ENCODE measurements at places on chromosomes 4 and X.

DNA sequence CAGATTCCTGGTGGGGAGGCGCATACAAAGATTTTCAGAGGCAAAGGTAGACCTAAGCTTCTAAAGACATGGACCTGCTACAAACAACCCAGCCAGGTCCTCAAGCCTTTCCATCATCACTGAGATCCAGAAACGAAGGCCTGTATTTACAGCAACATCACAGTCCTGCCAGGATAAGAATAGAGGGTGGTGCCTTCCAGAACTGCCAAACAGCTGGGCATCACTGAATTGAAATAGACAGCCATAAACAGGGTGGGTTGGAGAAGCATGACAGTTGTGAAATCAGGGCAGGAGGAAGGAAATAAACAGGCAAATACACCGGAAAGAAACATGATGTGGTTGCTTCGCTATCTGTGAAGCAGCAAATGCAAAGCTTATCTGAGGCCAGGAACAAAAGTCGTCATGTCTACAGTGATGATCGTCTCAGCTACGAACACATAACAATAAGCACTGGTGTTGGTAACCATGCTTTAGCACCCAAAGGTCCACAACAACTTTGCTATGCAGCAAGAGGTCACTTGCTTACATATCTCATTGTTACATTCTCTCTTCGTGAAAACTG lies 6.7 kb upstream of the TMEM154 start:
- no peak for DNase-seq

DNA sequence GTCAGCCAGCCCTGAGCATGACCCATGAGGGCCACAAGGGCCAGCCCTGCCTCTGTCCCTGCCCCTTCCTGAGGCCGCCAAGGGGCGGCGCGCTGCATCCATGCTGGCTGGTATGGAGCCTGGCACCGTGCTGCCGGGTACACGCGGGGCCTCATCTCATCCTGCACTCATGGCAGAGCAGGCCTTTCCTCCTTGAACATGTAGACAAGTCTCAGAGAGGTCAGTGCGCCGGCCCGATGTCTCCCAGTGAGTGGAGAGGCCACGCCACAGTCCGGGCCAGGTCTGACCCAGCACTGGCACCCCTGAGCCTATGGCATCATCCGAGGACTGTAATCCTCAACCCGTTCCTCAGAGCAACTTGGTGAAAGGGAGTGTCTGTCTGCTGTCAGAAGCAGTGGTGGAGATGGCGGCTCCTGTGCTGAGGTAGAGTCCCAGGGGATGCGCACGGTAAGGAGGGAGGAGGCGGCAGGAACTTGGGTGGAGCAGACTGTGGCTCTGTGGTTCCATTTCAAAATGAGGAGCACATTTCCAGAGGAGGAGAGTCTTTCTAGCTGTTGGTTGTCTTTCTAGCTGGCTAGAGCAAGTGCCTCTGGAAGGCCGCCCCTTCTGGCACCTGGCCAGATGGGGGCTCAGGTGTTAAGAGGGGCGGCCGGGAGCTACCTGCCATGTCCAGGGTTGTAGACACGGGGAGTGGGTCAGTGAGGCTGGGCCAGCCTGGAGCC lies 32.8 kb downstream of the TRMT44 start:
- DNase-seq: no peak

DNA sequence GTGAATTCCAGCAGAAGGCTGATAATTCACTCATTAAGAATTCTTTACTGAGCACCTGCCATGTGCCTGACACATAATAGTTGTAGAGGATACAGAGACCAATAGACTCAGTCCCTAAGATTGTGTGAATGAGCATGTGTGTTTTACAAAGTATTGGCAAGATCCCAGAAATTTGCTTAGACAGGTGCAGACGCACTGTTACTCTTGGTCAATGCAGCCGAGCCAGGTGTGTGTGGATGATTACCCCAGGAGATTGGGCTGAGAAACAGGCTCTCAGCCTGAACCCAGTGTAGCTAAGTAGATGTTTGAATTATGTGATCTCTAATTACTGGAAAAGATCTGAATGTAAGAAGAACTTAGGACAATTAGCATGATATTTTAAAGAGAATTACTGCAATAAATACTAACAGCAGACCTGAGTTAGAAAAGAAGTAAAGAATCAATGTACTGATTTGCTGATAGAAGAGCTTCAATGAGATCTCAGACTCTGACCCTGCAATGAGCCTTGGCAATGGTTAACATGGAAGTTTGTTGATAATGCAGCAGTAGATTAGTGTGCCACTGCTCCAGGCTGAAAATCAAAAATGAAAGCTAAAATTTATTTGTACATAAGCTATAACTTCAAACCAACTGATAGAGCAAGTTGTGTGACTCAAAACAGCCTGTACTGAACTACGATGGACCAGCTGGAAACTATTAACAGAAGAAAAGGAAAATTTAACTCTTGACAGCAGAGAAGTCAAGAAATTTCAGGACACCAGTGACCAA lies 32.2 kb upstream of the NDST4 start:
- DNase-seq: no peak

DNA sequence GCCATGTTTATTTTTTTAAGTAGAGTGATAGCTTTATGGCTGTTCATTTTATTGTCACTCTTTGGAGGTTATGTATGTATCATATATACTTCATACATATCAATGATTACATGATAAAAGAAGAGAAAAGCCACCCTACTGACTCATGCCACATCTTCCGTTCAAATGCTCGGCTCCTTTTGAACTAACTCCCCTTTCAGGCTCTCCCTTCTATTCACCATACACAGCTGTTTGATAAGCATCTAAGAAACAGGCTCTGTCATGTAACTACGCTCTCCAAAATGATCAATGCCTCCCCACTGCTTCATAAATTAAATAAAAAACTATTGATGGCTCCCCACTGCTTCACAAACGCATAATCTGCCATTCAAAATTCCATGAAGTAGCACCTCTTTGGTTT lies 89.4 kb downstream of the SEL1L3 start:
- no peak for DNase-seq

DNA sequence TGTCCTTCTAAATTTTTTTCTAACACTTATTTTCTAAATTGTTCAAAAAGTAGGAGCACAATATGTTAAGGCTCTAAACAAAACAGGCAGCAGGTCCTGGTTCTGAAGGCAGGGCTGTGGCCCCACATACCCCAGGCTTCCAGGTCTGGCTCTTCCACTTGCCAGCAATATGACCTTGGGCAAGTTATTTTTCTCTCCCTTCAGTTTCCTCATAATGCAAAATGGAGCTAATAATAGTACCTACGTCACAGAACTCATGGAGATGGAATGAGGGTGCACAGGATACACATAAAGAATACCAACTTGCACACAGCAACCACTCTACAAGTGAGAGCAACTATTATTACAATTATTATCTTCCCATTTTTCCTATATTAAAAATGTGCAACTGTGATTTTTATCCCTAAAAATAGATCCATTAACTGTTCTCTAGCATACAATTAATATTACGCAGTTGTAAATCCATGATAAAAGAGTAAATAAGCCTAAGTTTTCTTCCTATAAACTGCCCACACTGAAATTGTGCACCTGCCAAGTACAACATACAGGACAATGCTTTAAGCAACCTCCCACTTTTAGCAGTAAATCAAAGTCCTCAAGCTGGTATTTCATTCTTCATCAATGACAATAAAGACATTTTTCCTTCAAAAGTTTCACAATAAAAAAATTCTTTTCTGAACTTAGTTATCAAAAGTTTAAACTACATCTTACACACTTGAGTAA lies 27.0 kb downstream of the OTUD4 start:
- no peak for DNase-seq

All from natural killer cell (primary cell).